Stimulated activated CD8-positive, alpha-beta memory T cell treated with anti-CD3 and anti-CD28 coated beads, Interleukin-4, amount 100 ng/mL, for 4 hours (primary cell): ENCODE measurements at places on chromosomes 13 and 19.
A peak's percentile ranks its signal among the peaks of the same experiment; 100 is the strongest.

DNA sequence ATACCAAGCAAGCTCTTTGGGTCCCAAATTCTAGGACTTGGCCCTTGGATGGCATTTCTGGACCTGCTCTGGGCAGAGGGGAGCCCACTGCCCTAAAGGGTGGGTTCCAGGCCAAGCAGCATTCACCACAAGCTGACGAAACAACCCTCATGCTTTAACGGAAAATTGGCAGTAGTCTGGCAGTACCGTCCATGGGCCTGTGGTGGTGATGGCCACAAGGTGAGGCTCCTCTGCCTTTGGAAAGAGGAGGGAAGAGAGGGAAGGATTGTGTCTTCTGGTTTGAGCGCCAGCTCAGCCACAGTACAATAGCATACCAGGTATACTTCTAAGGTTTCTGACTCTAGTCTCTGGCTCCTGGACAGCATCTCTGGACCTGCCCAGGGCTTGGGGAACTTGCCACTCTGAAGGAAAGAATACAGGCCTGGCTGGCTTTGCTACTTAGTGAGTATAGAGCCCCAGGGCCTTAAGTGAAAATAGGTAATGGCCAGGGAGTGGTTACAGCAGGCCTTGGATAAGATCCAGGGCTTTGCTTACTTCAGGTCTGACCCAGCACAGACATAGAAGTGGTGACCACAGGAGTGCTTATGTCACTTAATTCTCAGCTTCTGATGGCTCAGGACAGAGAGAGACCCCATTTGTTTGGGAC, 595.5 kb downstream of the LMO7 start:
- no peak for DNase-seq

DNA sequence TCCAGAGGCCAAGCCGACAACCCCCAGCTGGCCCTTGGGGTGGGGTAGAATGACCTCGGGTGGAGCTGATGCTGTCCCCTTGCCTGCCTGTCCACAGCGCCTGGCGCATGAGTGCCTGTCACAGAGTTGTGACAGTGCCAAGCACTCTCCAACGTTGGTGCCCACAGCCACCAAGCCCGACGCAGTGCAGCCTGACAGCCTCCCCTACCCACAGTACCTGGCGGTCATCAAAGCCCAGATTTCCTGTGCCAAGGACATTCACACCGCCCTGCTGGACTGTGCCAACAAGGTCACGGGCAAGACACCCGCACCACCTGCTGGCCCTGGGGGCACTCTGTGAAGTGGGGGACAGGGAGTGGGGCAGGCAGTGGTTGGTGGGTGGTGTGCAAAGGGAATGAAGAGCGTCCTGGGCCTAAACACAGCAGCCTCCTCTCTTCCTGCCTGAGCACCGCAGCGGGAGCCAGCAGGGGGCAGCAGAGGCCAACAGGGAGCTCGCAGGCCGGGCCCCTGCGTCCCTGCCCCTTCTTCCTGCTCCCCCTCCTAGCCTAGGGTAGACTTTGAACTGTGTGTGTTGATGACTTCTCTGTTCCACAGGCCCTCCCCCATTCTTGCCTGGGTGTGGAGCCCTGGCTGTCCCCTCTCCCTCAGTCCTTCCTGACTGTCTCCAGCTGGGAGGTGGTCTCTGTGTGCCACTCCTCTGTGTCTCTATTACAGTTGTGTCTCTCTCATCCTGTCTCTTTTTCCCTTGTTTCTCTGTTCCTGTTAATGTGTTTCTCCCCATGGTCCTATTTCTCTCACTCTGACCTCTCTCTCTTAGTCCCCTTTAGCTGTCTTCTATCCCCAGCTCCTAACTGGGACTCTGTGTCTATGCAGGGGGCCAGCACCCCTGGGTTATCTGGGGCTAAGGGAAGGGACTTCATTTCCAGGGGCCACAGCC, 6.5 kb downstream of the MED29 start:
- peak; percentile 91 for DNase-seq

DNA sequence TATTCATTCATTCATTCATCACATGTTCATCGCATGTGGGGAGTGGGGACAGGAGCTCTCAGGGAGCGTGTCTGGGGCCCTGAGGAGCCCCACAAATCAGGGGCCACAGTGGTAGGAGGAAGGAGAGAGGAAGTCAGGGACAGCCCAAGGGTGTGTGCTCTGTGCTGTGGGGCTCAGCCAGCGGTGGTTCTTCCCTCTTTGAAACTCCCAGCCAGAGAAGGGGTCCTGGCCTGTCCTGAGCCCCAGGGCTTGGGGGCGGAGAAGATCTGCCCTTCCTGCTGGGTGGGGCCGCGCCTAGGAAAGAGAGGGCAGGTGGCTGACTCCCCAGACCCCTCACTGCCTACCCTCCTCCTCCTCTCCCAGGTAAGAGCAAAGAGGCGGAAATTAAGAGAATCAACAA, 14.6 kb downstream of the AP2A1 start:
- DNase-seq: no peak

DNA sequence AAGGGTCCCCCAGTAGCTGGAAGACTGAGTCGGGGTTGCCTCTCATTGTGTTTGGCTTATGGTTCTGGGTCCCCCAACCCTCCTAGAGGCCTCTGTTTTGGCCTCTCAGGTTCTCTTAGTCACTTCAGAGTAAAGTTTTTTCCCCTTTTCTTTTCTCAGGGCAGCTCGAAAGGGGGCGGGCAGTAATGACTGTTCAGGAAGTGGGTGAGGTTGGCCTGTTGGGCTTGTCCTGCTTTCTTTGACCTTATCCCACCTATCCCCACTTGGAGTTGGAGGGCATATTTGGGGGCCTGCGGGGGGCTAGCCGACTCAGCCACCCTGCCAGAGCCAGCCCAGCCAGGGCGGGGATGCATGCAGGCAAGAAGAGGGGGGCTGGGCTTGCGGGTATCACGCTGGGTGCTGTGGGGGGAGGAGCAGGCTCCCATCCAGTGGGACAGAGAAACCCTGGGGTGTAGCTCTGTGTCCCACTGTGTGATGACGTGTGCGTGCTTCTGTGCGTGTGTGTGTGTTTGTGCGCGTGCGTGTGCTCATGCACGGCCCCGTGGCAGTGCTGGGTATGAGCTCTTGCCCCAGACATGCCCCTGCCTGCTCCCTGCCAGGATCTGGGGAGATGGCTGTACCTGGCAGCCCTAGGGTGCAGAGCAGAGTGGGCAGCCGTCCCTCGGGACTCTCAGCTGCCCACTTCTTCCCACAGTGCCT, 1.4 kb downstream of the CIC start:
- no peak for DNase-seq

DNA sequence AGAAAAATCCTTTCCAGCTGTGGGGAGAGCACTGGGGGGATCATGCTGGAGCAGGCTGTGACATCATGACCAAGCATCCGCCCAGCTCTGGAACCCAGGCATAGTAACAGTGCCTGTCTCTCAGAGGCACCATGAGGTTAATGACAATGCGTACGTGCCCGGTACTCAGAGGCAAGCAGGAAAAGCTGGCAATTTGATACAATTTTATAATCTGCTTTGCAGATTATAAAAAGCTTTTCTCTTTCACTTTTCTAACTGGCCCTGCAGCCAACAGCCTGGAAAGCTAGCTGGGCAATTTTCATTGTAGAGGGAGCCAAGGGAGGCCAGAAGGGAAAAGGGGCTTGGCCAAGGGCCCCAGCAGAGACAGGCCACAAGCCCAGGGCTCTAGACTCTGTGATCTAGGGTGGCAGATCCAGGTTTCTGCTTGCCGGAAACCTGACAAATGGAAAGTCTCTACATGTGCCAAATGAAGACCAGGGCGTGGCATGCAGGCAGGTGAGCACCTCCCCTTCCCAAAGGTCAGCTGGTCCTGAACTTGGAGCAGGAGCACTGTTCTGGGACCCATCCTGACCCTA, 22.7 kb downstream of the VRK3 start:
- DNase-seq: no peak

GRCh38 chr19:40523322-40524047, 53.2 kb upstream of the SHKBP1 start:
- no peak for DNase-seq

GRCh38 chr19:53982611-53983010, 8.8 kb upstream of the CACNG6 start:
- DNase-seq: no peak

- peak; percentile 7 for DNase-seq
Observed at GRCh38 chr13:26785838-26786630, 25.4 kb upstream of the GPR12 start.

- no peak for DNase-seq
Observed at GRCh38 chr13:48120241-48120640, 25.3 kb upstream of the MED4 start.

DNA sequence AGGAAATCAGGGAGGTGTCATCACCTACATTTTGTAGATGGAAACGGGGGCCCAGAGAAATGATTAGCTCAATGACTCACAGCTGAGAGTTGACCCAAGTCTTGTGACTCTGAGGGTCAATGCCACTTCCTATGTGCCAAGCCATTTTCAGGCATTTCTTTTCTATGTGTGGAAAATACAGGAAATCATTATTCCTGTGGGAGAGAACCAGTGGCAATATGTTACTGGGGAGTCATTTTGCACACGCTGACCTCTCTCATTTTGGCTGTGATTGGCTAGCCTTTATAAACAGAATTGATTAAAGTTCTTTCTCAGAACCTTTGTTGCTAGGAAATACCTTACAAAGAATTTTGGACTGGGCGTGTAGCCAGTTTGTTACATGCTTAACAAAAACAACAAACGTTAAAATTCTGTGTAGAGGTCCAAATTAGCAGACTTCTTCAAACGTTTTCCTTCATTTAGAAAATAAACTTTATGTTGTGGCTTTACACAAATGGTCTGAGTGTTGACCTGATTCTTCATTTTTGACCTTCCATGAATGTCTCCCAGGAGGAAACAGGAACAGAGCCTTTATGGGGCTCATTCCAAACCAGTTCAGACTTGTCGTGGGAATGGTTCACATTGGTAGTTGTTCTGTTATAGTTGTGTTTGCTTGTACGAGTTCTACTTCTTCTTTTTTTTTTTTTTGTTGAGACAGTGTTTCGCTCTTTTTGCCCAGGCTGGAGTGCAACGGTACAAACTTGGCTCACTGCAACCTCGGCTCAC, 11.4 kb downstream of the PCCA start:
- no peak for DNase-seq

DNA sequence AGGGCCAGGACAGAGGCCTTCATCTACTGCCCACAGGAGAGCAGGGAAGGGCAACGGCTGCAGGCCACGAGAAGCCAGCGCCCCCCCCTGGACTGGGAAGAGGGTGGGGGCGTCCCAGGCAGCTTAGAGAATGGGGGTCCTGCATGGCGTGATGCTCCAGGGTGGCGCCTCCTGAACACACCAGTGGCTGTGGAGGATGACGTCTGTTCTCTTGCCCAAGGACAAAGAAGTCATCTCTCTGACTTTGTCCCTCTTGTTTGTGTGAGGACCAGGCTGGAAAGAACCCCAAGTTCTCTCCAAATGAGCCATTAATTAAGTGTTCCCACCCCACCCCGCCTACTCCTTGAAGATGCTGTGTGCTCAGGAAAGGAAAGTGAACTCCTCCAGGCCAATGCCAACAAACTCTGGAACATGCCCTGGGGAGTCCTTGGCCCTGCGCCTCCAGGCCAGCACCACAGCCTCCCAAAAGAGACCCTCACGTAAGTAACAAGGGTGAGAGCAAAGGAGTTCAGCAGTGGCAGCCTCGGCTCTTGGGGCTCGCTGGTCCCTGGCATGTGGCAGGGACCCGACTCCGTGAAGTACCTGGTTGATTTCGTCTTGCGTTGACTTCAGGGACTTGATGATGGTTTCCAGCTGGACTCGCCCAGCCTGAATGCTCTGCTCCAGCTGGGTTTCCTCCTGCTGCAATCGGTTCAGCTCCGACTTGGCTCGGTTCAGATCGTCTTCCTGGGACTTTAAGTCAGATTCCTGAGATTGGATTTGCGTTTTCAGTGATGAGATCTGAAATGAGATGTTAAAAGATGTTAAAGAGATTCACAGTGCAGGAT, 68.4 kb downstream of the EPS15L1 start:
- DNase-seq: no peak

- no peak for DNase-seq
Observed at GRCh38 chr13:77124423-77124822, 97.5 kb upstream of the FBXL3 start.

- DNase-seq: no peak
Observed at GRCh38 chr19:9132422-9132821, 5.7 kb upstream of the OR7G3 start.

DNA sequence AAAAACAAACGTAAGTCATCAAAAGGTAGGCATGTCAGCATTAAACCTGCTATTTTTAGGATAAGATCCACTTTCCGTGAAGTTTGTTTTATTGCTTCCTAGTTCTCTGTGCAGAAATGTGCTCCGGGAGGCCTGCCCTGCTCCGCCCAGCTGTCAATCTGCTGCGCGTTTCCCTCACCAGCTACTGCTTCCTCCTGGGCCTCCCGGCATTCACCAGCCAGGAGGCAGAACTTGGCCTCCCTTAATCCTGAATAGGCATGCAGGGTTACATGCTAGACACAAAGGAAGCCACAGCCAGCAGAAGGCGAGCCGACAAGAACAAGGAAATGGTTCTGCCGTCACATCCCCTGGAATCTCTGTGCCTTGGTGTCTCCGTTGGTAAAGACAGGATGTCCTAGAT, 386.2 kb downstream of the IRS2 start:
- DNase-seq: no peak

DNA sequence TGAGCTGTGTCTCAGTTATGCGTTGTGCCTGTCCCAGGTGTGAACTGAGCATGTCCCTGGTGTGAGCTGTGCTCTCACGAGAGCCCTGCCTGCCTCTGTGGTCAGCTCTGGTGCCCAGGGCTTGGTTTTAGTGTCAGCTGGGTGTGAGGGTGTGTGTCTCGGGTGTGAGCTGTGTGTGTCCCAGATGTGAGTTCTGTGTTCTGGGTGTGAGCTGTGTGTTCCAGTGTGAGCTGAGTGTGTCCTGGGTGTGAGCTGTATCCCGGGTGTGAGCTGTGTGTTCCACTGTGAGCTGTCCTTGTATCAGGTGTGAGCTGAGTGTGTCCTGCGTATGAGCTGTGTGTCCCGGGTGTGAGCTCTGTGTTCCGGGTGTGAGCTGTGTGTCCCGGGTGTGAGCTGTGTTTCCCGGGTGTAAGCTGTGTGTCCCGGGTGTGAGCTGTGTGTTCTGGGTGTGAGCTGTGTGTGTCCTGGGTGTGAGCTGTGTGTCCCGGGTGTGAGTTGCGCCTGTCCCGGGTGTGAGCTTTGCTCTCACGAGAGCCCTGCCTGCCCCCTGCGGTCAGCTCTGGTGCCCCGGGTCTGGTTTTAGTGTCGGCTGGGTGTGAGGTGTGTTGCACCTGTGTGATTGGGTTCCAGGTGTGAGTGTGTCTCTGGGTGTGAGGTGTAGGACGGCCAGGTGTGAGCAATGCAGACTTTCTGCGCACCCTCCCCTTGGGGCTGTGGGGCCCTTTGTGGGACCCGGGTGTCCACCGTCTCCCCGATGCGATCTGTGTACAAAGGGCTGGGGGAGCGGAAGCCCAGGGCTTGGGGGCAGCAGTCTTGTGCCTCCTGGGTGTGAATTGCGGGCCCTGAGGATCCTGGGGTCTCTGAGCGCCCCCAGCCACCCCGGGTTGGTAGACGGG, 7.1 kb upstream of the PEAK3 start:
- no peak for DNase-seq

DNA sequence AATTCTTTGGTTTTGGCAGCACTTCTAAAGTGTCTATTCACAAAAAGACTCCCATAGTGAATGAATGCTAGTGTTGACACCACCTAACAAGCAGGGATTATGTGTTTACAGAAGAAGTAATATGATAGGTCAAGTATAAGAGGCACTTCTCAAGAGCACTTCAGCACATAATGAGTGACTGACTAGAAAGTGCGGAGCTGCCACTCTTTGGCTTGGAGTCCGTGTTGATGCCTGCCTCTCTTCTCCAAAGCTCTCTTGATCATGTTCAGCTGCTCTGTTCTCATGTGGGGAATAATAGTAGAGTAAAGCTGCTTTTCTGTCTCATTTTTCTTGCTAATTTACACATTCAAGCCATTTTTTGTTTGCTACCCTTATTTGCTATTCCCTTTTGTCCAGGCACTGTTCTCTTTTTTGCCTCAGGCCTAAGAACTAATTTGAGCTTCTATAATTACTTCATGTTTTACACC, 22.7 kb upstream of the MAB21L1 start:
- DNase-seq: no peak

- peak; percentile 87 for DNase-seq
Observed at GRCh38 chr19:42132030-42132628, at the start of gene POU2F2. Gene POU2F2, minus strand, starts transcription at chr19:42132446. Its CDS starts 35 bp downstream, at chr19:42132411.
